Hematopoietic multipotent progenitor cell treated with erythropoietin and hydrocortisone succinate and interleukin-3 and kit ligand, for 17 days (in vitro differentiated cells): ENCODE measurements at places on chromosomes 5 and 9.
A peak's percentile ranks its signal among the peaks of the same experiment; 100 is the strongest.

- DNase-seq: no peak
Observed at GRCh38 chr9:113569472-113570060, 106.0 kb downstream of the RGS3 start.

- DNase-seq: no peak
Observed at GRCh38 chr5:158180407-158180806, 321.5 kb upstream of the CLINT1 start.

DNA sequence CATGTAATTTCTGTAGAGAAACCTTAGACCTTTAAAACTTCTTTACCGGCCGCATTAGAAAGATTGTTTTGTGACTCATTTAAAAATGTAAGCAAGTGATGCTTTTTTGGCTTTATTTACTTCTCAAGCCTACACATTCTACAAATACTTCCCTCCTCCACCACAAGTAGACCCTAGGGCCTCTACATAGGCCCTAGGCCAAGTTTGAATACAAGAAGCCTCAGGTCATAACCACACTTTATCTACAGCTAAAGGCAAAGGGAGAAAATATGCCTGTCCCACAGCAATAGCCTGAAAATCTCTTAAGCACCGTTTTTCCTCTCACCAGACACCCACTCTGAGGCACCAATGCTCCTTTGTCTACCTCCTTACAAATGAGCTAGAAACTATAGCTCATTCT, 53.9 kb downstream of the CSNK1A1 start:
- no peak for DNase-seq

DNA sequence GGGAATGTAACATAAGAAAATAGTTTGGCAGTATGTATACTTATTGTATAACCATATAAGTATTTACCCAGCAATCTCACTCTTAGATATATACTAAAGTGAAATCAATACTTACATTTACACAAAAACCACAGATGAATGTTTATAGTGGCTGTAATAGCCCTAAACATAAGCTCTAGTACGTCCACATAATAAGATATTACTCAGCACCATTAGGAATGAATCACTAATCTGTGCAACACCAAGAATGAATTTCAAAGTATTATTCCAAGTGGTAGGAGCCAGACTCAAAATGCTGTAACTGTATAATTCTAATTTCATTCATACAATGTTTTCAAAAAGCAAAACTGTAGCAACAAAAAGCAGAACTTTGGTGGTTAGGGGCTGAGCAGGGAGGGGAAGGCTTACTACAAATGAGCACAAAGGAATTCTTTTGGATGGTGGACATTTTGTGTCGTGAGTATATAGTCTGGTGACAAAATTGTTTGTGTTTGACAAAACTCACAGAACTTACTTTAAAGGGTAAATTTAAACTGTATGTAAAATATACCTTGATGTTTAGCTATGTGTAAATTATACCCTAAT, 11.9 kb upstream of the C5orf46 start:
- no peak for DNase-seq

- DNase-seq: no peak
Observed at GRCh38 chr9:116081435-116082115, 72.0 kb upstream of the PAPPA start.

DNA sequence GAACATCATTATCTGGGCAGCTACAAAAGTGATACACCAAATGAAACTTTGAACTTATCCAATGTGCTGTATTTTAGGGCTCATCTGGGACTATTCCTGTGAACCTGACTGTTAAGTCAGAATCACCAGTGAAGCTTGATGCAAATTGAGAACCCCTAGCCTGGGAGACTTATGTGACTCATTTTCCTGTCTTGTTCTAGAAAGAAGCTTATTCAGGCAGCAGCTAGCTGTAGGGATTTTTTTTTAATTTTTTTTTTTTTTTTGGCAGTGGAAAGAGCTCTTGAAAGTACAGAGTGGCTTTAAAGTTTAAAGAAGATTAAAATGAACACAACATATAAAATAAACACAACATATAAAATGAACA, 81.1 kb upstream of the TNFAIP8 start:
- DNase-seq: no peak

- DNase-seq: no peak
Observed at GRCh38 chr5:169848792-169849191, 131.5 kb downstream of the INSYN2B start.

GRCh38 chr5:77869116-77869798, 93.1 kb upstream of the TBCA start:
- no peak for DNase-seq

GRCh38 chr9:106925392-106925791, 62.4 kb downstream of the ZNF462 start:
- no peak for DNase-seq

DNA sequence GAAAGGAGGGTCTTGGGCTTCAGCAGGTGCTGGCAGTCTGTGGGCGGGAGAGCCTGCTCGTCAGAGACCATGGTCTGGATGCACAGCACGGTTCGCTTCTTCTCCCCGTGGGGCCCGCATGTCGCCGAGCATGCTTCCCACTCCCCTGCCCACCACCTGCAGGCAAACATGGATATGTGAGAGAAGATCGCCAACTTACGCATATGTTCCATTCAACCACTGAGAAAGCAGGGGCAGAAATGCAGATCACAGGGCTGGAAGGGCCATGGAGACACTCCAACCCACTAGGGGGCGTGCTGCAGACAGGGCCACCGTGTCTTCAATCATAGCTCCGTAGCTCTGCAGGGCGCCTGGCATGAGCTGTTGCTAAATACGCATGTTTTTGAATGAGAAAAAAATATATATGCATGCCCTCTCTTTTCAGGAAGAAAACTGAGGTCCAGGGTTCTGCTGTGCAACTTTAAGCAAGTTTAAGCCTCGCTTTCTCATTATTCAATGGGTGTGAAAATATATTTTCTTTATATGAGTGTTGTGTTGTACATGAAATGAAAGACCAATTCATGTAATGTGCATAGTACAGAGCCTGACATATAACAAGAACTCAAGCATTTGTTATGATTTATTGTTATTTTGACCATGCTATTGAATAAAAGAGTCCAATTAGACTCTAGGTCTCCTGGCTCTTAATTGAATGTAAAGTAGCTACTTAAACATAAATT, 148.0 kb downstream of the TARS1 start:
- DNase-seq: peak; percentile 8

DNA sequence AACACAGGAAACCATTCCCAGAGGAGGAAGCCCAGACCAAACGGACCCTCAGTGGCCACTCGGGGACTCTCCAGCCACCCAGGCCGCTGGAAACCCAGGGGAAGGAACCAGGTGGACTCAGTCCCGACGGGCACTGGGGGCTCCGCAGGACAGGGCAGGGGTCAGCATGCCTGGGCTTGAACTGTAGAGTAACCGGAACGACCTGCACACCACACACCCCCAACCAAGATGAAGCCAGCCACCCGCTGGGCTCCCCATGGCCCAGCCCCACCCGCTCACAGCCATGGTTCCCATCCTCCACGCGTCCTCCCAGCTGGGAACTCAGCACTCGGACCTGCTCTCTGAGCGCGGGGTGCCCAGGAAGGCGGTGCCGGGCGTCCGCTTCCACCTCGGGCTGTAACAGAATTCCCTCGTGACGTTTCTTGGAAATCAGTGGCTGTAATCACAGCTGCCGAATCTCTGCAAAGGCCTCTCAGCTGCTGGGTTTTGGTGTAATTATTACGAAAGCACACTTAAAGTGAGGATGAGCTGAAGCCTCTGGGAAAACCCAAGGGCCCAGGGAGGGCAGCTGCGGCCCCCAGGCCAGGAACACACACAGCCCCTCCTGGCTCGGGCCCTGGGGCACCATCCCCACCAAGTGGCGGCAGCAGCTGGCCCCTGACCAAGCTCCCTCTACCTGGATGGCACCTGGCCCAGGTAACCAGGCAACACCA, 13.8 kb downstream of the NACC2 start:
- no peak for DNase-seq

- DNase-seq: peak; percentile 54
Observed at GRCh38 chr5:168578538-168579487, at the start of gene PANK3. TSS of gene PANK3 (minus strand) at chr5:168579368. CDS start at chr5:168579283, 85 bp downstream.

- DNase-seq: no peak
Observed at GRCh38 chr5:87307796-87308423, 40.2 kb downstream of the RASA1 start.

GRCh38 chr9:71826279-71826678, 58.0 kb upstream of the CEMIP2 start:
- no peak for DNase-seq

- DNase-seq: no peak
Observed at GRCh38 chr5:66322786-66323528, 178.9 kb downstream of the SREK1 start.

DNA sequence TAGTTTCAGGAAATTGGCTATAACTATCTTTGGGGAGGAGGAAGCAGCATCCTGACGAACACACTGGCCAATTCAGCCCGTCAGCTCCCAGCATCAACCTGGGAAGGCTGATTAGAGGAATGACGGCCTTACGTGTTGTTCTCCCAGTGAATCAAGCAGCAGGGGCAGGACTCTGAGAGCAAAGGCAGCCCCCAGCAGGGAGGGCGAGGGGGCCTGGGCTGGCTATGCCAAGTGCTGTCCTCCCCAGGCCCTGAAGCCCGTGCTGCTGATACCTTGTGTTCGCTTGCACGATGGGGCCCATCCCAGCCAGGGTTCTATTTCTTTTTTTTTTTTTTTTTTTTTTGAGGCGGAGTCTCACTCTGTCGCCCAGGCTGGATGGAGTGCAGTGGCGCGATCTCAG, 254.1 kb downstream of the FSTL4 start:
- DNase-seq: no peak

DNA sequence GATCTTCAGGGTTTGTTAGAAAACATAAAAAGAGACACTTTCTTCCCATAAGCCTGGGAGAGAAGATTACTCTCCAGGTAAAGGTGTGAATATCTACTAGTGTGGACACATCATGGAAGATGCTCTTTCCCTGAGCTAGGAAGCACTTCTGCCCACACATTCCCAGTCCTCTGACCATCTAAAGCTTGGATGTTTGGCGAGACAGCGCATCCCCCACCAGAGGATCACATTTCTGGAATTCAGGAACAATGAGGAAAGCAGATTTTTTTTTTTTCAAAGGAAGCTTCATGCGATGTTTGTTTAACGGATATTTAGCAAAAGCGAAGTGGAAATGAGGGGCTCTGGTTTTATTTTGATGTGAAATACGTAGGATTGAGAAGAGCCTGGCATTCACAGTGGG, 6.2 kb downstream of the SVEP1 start:
- no peak for DNase-seq

GRCh38 chr5:172082180-172082579, 75.7 kb upstream of the FBXW11 start:
- no peak for DNase-seq

DNA sequence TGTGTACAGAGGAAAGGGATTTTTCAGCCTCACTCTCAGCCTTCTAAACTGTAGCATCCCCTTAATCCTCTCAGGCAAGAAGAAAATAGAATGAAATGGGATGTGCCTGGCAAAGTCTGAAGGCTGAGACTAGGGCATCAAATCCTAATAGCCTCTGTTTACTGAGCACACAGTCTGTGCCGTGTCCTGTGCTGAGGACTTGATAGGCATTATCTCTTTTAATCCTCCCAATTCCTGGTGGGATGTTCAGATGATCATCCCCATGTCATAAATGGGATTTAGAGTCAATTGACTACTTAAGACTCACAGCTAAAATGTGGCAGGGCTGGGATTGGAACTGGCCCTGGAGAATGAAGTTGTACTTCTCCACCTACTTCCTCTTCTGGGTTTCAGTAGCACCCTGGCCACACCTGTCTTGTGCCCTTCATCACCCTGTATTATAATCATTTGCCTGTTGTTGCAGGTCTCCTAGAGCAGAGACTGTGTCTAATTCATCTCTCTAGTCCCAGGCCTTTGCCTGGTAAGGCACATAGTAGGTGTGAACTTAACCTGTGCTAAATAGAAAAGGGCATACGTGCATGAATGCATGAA, 81.0 kb downstream of the WWC1 start:
- no peak for DNase-seq

- no peak for DNase-seq
Observed at GRCh38 chr9:115306865-115307264, 188.9 kb upstream of the TNC start.

- no peak for DNase-seq
Observed at GRCh38 chr5:155087036-155087435, 73.5 kb downstream of the KIF4B start.
